ENCODE measurements at places on chromosomes 5 and 9.

DNA sequence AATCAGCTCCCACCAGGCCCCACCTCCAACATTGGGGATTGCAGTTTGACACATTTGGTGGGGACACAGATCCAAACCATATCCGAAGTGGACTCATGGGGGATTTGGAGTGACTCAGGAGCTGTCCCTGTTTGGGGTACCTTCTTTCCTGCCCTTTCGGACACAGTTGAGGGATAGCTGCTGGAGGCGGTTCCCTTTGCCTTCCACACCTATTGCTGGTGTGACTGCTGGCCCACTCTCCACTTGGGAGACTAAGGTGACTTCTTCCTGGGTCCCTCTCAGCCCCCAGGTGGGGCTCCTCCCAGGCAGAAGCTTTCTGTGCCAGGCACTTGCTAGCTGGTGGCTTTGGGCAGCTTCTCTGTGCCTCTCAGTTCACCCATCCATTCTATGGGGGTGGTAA, 26.6 kb downstream of the LAMC3 start:
- H3K4me3 ChIP-seq, result no peak overlapping the region
- no peaks in the 10 kb centered on the region for H3K36me3 ChIP-seq
- H3K27ac ChIP-seq, result no peak overlapping the region
- DNase-seq, result no peak
- H3K27me3 ChIP-seq, result no peaks in the 10 kb centered on the region

GRCh38 chr5:110070836-110071235, 381.1 kb downstream of the MAN2A1 start:
- H3K4me3 ChIP-seq, result no peak overlapping the region
- no peak overlapping the region for H3K27ac ChIP-seq

DNA sequence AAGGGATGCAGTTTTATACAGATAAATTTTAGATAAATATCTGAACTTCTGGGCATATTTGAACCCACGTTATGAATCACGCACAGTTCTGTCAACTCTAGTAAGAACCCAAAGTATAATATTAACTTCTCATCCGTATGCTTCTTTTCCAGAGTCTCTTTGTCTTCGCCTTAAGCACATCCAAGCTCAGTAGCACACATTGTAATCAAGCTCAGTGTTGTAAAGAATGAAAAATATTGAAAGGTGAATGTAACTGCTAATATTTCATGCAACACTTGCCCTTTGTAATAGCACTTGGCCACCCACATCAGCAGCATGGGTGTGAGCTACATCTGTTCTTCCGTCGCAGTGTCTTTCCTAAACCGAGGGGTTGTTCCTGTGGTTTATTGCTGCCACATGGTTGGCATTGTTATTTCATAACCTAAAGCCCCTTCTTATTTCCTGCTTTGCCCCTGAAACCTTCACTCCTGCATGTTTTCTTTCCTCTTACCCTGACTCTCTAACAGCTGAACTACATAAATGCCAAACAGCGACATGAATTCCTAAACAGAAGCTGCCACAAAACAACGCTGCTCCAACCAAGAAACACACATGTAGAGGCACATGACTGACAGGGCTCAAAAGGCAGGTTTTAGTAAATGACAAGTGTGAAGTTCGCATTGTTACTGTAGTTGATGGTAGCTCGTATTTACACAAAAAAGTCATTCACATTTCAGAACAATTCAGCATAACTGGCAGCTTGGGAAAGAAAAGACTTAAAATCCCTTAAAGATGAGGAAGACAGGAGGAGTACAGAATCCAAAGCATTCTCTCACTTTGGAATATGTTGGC, 190.1 kb upstream of the MEF2C start:
- H3K36me3 ChIP-seq, result no peaks in the 10 kb centered on the region
- no peak overlapping the region for H3K27ac ChIP-seq
- H3K4me3 ChIP-seq, result no peak overlapping the region
- H3K4me1 ChIP-seq, result no peaks in the 10 kb centered on the region

DNA sequence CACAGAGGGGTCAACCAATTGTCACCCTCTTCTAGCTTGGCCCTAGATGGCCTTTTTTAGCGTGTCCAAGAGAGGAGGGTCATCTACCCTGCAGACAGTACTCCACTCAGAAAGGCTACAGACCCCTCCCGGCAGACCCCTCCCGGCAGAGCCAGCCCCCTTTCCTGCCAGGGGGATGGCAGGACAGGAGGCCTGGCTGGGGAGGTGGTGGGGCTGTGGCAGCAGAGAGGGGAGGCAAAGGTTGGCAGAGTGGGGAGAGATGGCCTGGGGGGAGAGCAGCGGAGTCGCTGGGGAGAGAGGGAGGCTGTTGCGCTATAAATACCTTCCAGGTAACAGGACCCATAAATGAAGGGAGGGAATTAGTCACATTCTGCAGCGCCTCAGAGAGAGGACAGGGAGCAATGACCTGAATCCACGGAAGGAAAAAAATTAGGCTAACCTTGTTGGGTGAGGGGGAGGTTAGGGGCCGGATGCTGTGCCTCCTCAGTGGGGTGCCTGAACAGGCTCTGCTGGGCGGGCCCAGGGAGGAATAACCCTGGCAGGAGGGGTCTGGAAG, 32.9 kb upstream of the PSD2 start:
- no peaks in the 10 kb centered on the region for H3K36me3 ChIP-seq
- H3K4me1 ChIP-seq, result peaks cover 10% of the 10 kb centered on the region
- no peak overlapping the region for H3K27ac ChIP-seq
- H3K27me3 ChIP-seq, result no peaks in the 10 kb centered on the region
- DNase-seq, result no peak
- H3K4me3 ChIP-seq, result no peak overlapping the region

All from testis (tissue), 5 donors.